Substantia nigra (tissue), 51 donors: ENCODE measurements at places on chromosomes 13 and 19.

- no peak for DNase-seq
These were observed 24.4 kb upstream of the TNFSF11 start for GRCh38 chr13:42549552-42549936.

DNA sequence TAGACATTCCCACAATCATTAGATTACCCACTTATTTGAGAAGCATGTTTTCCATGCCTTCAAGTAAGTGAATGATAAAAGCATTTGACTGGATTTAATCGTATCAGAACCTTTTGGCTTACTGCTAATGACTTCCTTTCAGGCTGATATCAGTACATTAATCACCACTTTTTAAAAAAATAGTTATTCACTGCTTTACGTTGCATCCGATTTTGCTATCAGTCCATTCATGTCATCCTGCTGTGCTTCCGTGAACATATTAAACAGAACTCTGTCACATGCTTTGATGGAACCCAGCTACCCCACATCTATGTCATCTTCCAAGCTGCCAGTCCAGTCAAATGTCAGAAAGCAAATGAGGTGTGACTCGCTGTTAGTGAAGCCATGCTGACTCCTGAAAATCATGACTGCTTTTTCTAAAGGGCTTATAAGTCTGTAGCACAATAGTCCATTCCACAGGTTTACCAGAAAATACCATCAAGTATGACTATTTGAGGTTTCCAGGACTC is 440.9 kb downstream of the IRS2 start:
- DNase-seq: no peak

DNA sequence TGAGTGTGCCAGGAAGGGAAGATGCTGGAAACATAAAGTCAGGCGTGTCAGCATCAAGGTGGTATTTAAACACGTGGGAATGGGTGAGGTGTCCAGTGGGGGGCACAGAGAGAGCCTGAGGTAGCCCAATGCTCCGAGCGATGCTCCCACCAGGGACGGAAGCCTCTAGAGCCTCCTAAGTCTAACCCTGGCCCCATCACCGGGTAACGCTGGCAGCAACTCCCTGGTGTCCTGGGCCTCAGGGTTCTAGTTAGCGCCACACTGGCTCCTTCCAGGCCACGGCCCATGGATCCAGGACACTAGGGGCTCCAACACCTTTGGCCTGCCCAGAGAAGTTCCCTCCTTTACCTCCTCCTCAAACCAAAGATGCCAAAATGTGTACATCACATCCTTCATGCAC is 65.4 kb downstream of the EPS15L1 start:
- DNase-seq: no peak

DNA sequence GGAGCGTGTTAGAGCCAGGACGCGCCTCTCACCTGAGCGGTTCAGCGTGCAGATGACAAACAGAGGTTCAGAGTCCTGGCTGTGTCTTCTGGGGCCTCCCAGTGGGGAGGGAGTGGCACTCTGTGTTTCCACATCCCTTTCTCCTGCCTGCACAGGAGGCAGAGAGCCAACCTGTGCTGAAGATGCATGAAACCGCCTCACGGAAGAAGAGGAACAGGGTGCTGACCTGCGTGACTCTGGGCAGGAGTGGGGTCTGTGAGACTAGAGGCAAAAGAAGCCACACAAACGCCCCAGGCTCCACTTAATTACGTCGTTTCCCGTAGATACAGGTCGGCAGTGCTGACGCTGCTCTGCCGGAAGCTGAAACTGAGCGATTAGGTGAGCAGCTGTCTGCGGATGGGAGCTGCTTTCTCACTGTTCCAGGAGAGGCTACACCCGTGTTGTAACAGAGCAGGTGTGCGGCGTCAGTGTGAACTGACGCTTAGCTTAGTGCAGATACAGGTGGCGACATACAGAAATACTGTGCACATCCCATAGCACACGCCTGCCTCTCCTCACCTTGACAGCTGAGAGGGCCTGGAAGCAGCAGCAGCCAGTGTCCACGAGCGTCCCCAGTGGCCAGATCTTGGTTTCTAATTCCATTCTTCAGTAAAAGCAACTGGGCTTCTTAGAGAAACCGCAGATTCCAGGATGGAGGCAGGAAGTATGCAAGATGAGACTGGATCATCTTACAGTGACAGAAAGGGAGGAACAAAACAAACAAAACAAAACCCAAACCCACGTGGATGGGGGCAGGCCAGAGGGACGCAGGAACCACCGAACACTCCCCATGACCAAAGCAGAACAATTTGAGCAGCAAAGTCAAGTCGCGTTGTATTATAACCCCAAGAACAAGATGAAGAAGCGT is 37.7 kb upstream of the MCF2L start:
- DNase-seq: no peak

DNA sequence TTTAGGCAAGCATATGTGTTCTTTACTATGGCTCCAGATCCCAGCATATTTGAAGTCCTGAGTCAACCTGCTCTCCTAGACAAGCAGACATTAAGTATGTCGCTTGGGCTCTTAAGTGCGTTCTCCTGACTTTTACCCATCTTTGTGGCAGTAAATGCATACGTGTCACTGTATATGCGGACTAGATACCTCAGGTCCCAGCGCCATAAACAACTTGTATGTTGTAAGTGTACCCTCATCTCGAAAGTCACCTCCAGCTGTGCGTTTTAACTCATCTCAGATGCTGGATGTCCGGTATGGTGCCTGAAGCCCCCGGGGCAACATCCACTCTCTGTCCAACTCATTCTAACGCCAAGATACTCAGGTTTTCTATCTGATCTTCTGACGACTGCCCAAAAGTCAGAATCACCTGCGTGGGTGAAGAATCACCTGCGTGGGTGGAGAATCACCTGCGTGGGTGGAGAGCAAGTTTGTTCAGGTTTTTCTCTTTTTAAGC is 1.7 kb downstream of the PTOV1 start:
- no peak for DNase-seq

DNA sequence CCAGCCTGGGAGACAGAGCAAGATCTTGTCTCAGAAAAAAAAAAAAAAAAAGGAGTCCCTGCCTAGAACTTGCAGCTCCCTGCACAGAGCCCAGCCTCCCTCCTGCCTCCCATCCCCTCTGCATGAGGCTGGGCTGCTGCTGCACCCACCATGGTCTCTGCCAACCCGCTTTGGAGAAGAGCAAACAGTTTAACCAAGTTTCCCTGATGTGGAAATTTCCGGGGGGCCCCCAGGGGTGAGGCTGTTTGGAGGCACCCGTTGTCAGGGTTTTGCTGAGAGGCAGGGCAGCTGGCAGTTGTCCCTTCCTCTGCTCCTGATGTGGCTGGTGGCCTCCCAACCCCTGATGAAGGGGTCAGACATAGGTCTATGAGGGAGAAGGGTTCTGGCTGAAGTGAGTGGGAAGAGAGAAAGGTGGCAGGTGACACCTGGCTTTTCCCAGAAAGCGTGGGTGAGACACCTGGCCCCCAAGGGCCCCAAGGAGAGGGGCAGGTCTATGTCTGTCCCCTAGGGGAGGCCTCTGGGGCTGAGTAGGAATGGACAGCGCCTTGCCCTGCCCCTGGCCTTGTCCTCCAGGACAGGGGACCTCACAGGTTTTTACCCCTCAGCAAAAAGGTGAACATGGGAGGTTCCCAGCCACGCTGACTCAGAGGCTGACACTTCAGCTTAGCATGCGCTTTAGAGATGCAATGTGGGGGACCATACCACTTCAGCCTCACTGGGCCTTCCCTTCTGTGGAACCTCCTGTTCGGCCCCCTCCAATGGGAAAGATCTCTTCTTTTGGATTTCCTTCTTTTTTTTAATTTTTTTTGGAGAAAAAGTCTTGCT is 5.5 kb downstream of the LRP3 start:
- DNase-seq: no peak

DNA sequence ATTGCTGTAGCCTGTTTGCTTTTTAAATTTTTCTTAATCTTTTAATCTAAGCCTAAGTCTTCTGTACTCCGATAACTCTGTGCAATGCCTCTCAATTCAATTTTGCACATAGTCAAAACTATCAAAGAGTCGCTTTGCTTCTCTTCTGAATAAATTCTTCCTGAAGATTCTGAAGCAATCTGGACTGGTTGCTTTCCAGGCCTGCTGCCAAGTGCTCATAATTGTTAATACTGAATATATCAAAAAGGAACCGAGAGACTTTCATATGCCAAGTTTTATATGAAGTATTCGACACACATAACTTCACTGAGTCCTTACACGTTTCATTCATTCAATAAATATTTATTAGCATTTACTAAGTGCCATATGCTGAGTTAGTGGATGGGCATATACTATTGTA is 91.3 kb downstream of the EDNRB start:
- no peak for DNase-seq

DNA sequence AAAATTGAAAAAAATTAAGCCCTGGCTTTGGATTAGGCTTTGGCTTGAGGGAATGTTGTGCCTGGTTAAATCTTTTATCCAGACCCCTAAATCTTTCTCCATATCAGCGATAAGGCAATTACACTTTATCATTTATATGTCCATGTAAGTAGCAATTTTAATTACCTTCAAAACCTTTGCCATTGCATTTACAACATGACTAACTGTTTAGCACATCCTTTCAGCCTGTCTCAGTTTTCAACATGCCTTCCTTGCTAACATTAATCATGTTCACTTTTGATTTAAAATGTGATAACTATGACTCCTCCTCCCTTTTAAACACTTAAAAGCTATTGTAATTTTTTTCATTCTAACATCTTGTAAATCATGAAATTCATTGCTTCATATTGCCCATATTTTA is 583.7 kb downstream of the SLITRK1 start:
- no peak for DNase-seq

DNA sequence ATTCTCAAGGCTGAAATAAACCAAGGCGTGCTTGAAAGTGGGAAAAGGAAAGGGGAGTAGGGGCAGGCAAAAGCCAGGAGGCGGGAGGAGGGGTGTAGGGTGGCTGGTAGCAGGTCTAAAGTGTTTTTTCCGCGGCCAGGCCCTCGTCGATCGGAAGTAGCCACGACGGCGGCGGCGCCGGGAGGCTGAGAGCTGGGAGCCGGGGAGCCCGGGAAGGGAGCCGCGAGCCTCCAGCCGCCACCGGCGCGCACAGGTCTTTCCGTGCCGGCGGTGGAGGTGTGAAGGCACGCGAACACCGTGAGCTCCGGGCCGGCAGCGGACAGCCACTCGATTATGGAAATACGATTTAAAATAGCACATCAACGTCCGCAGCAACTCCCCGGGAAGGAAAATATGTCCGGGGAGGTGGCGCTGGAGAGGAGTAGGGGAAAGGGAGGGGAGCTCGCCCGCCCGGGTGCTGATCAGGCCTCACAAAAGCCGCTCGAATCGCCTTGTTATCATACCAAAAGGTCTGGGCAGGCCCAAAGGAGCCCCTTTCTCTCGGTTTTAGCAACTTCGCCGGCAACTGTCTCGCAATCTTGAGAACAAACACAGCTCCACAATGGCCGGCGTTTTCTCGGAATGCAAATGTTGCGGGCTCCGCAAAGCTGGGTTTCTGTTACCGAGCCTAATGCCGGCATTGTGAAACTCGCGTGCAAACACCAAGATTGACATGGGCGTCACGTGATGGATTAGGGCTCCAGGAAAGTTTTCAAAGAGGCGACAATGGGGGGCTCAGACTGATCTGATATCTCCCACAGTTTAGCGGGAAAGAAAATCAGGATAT is 2.9 kb upstream of the PCDH8 start:
- no peak for DNase-seq

DNA sequence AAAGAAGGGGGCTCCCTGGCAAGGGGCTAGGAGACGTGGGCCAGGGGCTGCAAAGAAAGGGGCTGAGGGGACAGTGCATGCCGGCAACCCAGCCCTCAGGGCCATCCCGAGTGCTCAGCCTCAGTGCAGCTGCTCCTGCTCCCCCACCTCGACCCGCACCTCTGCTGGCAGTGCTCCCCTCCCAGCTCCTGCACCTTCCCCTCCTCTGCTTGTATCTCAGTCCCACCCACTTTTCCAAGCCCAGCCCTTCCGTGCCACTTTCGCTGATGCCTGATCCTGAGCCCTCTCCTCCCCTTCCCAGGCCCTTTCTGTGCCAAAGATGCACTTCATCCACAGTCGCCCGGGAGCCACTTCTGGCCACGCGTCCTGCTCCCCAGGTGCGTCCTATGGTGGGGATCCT is 69.9 kb upstream of the KCTD15 start:
- DNase-seq: no peak

- DNase-seq: no peak
These were observed 1.3 kb upstream of the KLK8 start for GRCh38 chr19:51002542-51003311.

DNA sequence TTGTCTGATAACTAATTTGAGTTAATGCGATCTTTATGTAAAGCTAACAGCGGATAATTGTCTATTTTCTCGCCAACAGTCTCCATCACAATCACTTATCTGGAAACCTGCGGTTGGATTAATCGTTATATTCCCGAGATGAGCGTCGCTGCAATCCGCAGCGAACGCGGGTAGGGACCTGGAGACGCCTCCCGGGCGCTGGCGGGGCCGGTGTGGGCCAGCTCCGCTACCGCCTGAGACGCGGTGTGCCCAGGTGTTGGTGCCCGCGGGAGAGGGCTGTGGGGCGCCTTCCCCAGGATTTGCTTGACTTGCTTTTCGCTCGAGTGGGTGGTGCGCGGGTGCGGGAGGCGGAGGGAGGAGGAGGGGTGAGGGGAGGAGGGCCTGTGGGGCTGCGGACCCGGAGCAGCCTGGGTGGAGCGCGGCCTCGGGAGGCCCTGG is 38.3 kb downstream of the SOX1 start:
- DNase-seq: no peak

GRCh38 chr19:37329686-37330085 is 41.2 kb upstream of the ZNF527 start:
- no peak for DNase-seq

DNA sequence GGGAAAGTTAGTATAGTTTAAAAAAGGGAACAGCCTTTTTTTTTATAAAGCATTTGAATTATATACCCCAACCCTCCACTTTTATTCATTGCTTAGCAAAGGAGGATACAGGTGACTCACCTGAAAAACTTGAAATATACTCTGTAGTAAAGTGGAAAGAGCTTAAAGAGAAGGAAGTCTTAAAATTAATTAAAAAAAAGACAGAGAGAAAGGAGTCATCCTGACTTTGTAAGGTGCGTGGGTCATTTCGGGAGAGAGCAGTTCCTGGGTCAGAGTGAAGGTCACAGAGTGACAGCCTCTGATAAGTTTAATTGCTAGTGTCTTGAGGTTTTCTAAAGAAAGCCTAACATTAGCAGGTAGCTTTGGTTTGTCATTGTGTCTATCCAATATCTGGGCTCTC is 310.3 kb downstream of the KLF5 start:
- no peak for DNase-seq
